ENCODE measurements at places on chromosomes 2 and 18.

DNA sequence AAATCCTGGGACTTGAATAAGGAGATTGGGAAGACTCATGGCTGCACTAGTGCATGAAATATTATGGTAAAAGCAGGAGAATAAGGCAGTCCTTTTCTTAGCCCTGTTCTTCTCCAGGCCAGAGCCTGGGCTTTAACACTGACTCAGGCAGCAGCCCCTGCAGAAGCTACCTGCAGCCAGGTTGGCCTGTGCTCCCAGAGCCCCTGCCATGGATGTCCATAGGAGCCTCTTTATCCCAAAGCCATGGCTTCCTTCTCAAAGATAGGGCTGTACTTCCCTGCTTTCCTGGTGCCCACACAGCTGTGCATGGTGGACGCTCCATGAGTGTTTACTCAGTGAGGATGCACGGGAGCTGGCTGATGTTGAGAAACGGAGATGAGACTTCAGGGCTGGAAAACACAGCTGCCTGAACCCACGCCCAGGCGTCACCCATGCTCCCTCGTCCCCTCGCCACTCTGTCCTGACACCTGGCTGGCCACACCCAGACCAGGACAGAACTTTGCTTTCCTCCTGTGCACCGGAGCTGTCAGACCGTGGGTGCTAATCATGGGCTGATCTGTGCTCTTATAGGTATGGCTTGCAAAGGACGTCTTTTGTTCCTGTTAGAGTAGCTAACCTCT lies 135.5 kb downstream of the GLI2 start:
- DNase-seq: no peak

DNA sequence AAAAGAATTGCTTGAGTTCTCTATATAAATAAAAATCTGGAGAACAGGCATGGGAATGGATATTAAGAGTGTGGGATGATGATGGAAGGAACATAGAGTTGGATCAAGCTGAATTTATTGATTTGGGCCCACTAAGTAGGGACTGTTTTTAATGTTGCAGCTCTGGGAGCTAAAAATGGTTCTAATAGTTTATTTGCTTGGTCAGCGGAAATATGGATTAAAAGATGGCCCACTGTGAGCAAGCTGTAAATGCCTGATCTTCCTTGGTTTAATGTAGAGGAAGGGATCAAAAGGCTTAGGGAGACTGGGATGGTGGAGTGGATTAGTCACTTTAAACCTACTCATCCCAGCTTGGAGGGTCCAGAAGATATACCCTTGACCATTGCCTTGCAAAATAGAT lies 429.4 kb upstream of the NXPH2 start:
- DNase-seq: no peak

- DNase-seq: no peak
Observed at GRCh38 chr2:54512663-54513362, 56.7 kb downstream of the SPTBN1 start.

DNA sequence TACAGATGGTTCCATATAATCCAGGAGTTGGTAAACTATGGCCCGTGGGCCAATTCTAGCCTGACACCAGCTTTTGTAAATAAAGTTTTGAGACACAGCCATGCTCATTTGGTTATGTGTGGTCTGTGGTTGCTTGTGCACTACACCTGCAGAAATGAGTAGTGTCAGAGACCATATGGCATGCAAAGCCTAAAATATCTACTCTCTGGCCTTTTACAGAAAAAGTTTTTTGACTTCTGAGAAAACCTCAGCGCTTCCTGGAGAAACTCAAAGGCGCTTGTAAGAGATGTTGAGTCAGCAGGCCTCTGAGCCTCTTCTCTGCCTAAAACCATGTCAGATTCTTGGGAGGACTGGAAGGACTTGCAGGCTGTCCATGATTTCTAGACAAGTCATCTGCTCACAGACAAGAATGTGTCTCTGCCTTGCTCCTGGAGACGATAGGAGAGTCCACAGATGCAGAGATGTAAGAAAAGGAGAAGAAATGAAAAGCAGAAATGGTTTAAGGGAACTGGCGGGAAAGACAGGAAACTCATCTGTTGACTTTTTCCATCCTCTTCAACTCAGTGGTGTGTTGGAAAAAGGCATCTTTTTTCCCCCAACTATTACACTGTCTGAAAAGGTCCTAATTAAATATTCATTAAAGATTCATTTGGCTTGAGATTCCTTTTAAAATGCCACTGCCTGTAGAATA lies 5.2 kb downstream of the TTC39C start:
- no peak for DNase-seq
